ENCODE measurements at places on chromosomes 7 and 10. TPM values are rescaled to one million over a fixed set of nuclear protein-coding genes. Genes with fewer than 3 reads are reported as not detected.

AKR1C4 gene
- 0.12 TPM for polyA plus RNA-seq

GRK5 gene
- 21.6 TPM for polyA plus RNA-seq

ODAD2 gene
- 0.34 TPM for polyA plus RNA-seq

JCAD gene
- 0.54 TPM for polyA plus RNA-seq
